Right ventricle myocardium inferior (tissue), 1 donor: ENCODE measurements at places on chromosomes 16 and 17.

DNA sequence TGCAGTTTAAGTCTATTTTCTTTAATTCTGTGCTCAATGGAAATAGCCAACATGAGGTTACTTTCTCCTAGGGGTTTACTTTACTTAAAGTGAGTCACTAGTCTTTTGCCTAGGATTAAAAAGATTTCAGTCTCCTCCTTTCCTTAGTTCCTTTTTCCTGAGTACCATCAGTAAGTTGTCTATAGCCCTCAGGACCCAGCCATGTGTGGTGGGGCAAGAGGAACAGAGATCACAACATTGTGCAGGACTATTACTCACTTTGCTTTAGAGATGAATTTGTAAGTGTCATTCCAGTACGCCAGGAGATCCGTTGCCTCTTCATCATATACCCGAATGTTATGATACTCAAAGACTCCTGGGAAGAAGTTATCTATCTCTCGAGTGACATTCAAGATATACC, 27.7 kb upstream of the CORO6 start:
- DNase-seq = no peak

DNA sequence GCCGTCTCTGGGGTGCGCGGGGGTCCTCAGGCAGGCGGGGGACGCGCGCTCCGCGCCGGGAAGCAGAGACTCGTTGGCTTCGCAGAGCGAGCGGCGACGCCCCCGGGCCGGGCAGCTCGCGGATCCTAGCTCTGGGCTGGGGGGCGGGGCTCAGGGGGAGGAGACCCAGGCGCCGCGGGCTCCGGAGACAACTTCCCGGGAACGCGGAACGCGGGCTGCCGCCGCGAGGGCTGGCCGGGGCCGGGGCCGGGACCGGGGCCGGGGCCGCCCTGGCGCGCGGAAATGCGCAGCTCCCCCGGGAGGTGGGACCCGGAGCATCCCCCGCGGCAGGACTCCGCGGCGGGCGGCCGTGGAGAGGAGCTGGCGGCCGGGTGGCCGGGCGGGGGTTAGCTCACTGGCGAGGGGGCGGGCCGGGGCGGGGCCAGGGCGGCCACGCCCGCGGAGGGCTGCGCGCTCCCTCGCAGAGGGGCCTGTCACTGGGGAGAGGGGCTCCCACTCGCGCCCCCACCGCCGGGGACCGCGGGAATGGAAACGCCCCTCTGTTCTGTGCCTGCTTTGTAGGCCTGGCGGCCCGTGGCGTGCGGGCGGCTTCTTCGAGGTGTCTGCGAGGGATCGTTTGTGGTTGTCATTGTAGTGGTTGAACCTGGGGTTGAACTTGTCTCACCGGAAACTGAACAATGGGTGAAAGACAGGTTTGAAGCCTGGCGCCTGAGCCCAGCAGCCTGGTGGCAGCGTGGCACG, at the start of gene GAS7:
Gene GAS7 (minus strand): TSS at position 98 of the 741 bp plus-strand sequence.
- DNase-seq = peak; percentile 90

DNA sequence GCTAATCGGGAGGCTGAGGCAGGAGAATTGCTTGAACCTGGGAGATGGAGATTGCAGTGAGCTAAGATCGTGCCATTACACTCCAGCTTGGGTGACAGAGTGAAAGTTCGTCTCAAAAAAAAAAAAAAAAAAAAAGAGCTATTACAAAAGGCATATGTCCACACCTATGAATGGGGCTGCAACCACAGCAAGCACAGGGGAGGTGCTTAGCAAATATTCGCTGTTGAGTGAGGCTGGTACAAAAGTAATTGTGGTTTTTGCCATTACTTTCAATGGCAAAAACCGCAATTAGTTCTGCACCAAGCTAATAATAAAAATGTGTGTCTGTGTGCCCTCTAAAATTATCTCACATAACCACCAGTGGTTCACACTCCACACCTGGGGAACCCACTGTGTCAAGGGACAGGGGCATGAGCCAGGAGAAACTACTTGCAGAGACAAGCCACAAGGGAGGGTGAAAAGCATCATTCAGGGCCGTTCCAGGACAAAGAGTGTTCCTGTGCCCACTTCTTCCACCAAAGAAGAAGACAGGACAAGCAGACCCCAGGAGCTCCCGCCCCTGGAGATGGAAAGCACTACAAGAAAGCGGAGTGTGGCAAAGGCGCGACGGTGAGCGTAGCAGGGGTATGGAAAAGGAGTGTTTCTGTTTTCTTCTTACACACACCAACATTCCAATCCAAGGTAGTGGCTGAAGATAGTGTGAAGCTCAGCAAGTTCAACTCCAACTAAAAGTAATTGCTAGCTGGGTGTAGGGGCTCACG, 84.4 kb upstream of the CNEP1R1 start:
- no peak for DNase-seq

DNA sequence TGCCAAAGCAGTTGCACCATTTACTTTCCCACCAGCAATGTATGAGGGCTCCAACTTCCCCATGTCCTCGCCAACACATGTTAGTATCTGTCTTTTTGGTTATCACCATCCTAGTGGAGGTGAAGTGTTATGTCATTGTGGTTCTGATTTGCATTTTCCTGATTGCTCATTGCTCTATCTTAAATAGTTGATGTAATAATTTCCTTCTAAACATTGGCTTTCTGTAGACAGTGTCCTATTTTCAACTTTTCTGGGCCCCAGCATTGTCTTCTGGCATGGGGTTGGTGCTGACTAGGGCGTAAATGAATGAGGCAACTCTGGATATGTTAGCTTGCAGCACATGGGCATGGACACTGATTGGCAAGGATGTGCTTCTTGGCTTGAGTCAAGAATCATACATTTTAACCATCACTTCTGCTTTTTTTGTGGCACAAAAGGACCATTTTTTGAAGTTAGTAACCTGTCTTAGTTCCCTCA, 25.1 kb downstream of the PLCG2 start:
- DNase-seq = no peak

DNA sequence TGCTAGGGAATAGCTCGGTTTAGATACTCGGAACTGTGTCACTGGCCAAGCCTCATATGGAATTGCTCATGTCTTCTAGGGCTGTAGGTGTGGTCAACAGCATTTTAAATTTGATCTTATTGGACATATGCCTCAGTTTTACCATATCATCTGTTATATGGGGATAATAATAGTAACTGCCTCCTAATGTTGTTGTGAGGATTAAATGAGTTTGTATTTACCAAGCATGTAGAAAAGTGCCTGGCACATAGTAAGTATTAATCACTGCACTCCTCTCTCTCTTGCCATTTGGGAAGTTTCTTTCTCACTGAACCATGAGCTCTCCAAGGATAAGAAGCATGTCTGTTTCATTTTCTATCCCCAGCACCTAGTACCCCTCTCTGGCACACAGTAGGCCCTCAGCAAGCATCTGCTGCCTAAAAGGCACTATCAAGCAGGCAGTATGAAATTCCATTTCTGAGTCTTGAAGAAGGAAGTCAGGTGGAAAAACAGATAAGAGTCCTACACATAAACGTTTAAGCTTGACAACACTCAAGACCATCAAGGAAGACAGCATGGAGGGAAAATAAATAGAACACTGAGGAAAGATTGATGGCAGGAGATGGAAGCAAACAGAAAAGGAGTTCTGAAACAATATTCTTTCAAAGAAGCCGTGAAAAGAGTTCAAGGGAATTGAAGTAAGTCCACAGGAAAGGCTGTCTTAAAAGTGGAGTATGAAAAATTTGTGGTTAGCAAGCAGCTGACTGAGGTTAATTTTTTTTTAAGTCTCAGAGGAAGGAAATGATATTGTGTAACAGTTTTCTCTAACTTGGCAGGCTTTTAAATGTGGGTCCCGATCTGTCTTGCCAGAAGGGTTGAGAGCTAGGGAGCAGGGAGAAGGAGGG, 2.2 kb upstream of the ATP6V0A1 start:
- no peak for DNase-seq

DNA sequence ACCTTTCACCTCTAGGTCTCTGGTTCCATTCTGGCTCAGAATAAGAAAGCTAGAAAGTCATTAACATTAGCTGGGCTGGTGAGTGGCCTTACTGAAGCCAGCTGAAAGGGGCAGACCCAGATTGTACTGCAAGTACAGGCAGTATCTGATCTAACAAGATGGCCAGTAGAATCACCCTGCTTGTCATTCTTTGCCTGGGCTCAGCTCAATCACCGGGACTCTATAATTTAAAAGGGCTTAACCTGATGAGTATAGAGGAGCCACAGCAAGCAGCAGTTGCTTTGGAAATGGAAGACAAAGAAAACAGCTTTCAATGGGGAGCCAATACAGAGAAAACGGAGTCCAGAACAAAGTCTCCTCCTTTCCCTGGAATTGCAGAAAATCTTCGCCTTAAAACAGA, 13.6 kb downstream of the CDH8 start:
- no peak for DNase-seq
